ENCODE measurements at places on chromosomes 11 and 22.
A peak's percentile ranks its signal among the peaks of the same experiment; 100 is the strongest.

DNA sequence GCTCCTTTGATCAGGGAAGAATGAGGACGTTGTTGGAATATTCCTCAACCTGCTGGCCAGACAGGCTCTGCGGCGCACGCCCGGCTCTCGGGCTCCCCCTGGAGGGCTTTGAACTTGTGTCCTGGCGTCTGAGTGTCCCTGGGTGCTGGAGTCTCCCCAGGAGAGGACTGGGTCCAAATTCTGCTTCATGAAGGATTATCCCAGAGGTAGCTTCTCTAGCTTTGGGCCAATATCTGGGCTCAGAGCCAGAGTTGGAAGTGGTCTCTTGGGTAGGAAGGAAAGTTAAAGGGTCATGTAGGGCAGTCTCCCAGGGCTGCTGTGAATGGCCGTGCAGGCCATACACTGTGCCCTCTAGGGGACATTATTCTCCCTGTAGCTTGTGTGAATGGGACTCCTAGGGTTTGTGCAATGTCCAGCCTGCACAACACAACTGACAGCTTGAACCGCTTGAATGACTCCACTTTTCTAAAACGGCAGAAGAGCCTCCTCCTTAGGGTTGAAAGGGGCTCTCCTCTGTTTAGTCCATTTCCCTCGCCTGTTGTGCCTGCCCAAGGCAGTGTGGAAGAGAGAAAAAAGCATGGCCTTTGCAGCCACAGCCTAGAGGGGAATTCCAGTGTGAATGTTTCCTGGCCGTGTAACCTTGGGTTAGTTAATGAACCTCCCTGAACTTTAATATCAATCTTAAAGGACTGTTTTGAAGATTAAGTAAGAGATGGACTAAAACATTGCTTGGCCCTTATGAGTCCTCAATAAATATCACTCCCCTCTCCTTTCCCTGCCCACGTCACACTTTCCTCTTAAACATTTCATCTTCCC is 111.2 kb upstream of the THY1 start:
- H3K4me3 ChIP-seq: no peak overlapping the region
- H3K27me3 ChIP-seq: peaks cover 25% of the 10 kb centered on the region
- peak; percentile 72 for DNase-seq
- no peak overlapping the region for H3K27ac ChIP-seq
- H3K36me3 ChIP-seq: no peaks in the 10 kb centered on the region

DNA sequence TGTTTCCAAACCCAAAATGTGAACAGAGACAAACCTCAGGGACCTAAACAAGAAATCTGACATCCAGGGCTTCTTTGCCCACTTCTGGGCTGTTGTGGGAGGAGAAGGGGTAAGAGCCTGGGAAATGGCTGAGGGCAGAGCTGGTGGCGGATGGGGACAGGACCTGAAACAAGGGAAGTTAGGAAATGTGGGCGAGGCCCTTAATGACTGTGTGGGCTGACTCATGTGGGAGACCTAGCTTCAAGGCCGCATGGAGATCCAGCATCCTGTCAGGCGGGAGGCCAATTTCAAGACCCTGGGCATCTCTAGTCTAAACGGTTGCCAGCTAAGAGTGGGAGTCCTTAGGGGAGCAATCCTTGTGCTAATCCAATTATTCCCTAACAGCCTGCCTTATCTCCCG is 2.1 kb upstream of the OAF start:
- no peaks in the 10 kb centered on the region for H3K36me3 ChIP-seq
- H3K4me1 ChIP-seq: peaks cover 13% of the 10 kb centered on the region
- H3K4me3 ChIP-seq: no peak overlapping the region
- no peak for DNase-seq

GRCh38 chr11:116438651-116439360 is 334.0 kb downstream of the BUD13 start:
- no peaks in the 10 kb centered on the region for H3K4me1 ChIP-seq
- no peak overlapping the region for H3K4me3 ChIP-seq
- no peaks in the 10 kb centered on the region for H3K36me3 ChIP-seq
- DNase-seq: no peak
- peaks cover 11% of the 10 kb centered on the region for H3K27me3 ChIP-seq

DNA sequence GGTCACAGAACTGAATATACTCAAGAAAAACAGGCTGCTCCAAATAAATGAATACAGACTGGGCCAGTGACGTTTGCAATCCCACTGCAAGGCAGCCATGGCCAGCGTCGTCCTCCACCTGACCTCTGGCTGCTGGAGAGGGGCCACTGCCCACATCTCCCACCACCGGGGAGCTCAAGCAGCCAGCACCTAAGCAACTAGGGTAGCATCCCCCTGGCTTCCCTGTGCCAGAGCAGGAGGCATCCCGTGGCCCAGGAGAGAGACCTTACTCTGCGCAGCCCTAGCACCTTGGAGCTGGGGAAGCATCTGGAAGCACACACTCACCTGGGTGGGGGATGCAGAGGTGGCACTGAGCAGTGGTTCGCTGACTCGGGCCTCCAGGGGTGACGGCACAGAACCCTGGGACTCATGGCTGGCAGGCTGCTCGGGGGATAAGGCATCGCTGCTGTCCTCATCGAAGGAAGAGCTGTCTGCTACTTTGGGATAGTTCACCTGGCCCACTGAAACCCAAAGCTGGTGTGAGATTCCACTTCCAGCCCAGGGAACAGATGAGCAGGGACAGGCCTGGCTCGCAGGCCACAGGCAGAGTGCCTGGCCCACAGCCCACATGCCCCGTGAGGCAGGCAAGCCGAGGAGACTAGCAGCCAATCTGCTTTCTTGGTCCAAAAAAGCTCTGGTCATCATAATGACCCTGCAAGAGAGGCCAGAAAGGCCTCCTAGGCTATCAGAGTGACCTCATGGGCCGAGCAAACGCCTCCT is 53.7 kb downstream of the SGSM3 start:
- peaks cover 3% of the 10 kb centered on the region for H3K4me1 ChIP-seq
- peak overlapping the region; percentile 73 for H3K27ac ChIP-seq
- peaks cover 90% of the 10 kb centered on the region for H3K36me3 ChIP-seq
- no peak for DNase-seq
- no peaks in the 10 kb centered on the region for H3K27me3 ChIP-seq

DNA sequence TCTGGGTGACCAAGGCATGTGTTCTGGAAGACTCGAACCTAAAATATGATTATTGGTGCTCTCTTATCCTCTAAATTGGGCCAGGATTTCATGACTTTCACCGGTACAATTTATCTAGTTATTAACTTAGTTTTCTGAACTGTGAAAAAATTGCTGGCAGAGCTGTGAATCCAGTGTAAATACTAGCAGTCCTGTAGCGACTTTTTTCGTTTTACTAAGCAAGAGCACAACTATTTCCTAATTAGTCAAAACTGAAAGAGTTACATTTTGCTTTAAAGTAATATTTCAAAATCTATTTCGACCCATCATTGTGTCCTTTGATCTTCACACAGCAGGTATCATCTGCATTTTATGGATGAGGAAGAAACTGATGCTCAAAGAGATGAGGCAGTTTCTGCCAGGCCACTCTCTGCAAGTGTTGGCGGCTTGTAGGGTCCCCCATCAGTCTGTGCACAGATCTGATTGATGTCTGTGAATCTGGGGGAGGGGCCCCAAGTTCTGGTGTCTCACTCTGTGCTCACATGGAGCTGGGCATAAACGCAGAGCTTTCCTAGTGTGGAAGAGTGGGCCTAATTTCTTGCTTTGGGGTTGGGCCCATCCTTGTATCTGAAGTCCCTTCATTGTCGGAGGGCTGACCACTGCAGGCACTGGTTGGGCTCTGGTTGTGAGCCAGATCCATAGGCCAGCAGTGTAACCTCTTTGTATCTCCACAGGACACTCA is 1.4 kb upstream of the TRMT2A start:
- peak overlapping the region; percentile 96 for H3K27ac ChIP-seq
- no peaks in the 10 kb centered on the region for H3K27me3 ChIP-seq
- H3K36me3 ChIP-seq: peaks cover 85% of the 10 kb centered on the region
- peak overlapping the region; percentile 94 for H3K4me3 ChIP-seq
- no peak for DNase-seq

GRCh38 chr11:2771758-2772466 is 72.1 kb upstream of the KCNQ1OT1 start:
- peaks cover 24% of the 10 kb centered on the region for H3K4me1 ChIP-seq
- no peak overlapping the region for H3K27ac ChIP-seq
- H3K27me3 ChIP-seq: no peaks in the 10 kb centered on the region
- no peak overlapping the region for H3K4me3 ChIP-seq

DNA sequence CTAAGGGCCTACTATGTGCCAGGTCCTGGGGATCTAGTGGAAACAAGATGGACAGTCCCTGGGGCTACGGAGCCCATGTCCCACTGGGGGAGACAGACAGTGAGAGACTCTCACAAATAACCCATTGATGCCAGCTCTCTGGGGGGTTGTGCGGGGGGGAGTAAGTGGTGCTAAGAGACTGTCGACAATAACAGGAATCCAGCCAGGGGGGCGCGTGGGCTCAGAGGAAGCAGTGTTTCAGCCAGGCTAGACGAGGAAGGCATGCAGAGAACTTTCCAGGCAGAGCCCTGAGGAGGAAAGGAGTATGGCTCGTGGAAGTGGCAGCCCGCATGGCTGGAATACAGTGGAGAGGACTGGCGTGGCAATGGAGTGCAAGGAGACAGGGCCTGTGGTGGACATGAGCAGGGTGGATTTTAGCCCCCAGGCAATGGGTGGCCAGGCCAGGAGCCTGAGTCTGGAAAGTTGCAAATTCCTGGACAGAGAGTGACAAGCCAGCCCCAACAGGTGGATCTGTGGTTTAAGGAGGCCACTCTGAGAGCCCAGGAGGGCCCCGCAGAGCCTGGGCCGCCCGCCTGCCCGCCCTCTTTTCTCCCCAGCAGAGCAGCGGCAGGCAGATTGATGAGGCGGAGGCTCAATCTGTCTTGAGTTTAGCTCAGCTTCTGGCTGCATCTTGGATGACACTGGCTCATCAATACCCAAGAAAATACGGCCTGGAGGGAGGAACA is 40.0 kb upstream of the TCF20 start:
- no peaks in the 10 kb centered on the region for H3K36me3 ChIP-seq
- no peak for DNase-seq
- no peaks in the 10 kb centered on the region for H3K27me3 ChIP-seq
- H3K4me1 ChIP-seq: peaks cover 59% of the 10 kb centered on the region
- no peak overlapping the region for H3K27ac ChIP-seq

GRCh38 chr11:87804176-87804575 is 371.1 kb downstream of the RAB38 start:
- no peak for DNase-seq
- no peaks in the 10 kb centered on the region for H3K27me3 ChIP-seq
- no peaks in the 10 kb centered on the region for H3K4me1 ChIP-seq
- no peak overlapping the region for H3K4me3 ChIP-seq
- no peaks in the 10 kb centered on the region for H3K36me3 ChIP-seq
- no peak overlapping the region for H3K27ac ChIP-seq

- H3K4me1 ChIP-seq: no peaks in the 10 kb centered on the region
- H3K27ac ChIP-seq: no peak overlapping the region
- H3K36me3 ChIP-seq: no peaks in the 10 kb centered on the region
- no peak overlapping the region for H3K4me3 ChIP-seq
- H3K27me3 ChIP-seq: peaks cover 7% of the 10 kb centered on the region
Measured at GRCh38 chr11:64593156-64594105, 2.4 kb downstream of the SLC22A12 start.

DNA sequence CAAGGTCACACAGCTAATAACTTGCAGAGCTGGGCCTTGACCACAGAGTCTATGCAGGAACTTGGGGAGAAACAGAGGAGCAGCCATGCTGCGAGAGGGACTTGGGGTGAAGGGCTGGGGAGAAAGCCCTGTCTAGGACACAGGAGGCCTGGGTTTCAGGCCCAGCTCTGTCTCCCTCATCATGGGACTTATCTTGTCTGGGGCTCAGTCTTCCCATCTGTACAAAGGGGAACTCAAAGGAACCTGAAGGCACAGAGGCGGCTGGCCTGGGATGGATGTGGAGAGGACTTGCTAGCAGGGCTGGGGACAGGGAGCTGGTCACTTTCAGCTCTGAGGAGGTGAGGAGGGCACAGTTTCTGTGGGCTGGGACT is 36.9 kb upstream of the TPBGL start:
- no peak for DNase-seq
- peaks cover 5% of the 10 kb centered on the region for H3K27me3 ChIP-seq
- no peaks in the 10 kb centered on the region for H3K36me3 ChIP-seq
- no peak overlapping the region for H3K4me3 ChIP-seq

- H3K27me3 ChIP-seq: peaks cover 11% of the 10 kb centered on the region
- H3K27ac ChIP-seq: no peak overlapping the region
- H3K4me3 ChIP-seq: no peak overlapping the region
- no peaks in the 10 kb centered on the region for H3K36me3 ChIP-seq
- DNase-seq: no peak
- peaks cover 7% of the 10 kb centered on the region for H3K4me1 ChIP-seq
Measured at GRCh38 chr11:65148657-65149056, 14.3 kb upstream of the SYVN1 start.

GRCh38 chr22:38963872-38964271 is 6.5 kb downstream of the APOBEC3A start:
- peaks cover 2% of the 10 kb centered on the region for H3K4me1 ChIP-seq
- H3K27me3 ChIP-seq: peaks cover 9% of the 10 kb centered on the region
- no peak for DNase-seq

DNA sequence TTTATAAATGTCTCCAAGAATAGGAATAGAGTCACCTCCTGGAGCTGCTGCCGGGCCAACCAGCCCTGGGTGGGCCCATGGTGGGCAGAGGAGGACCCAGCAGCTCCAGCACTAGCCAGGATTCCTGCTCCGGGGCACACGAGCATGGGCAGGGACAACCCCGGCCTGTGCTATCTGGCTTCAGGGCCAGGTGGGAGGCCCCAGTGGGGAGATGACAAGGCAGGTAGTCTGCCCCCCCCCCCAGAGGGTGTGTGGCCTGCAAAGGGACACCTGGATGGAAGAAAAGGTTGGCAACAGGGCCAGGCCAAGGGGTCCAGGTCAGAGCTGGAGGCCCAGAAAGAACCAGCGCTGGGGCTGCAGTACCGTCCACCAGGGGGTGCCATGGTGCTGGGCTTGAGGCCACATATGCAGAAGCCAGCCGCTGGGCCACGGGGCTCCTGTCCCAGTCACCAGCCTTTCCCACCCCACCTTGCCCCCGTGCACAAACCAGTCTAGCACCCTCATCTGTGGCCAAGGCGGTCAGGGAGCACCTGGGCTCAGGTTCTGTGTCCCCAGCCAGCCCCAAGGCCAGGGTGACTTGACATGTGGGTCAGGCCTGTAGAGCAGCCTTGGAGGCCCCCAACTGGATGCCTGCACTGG is 3.4 kb downstream of the TSPAN32 start:
- peak overlapping the region; percentile 72 for H3K4me3 ChIP-seq
- peak; percentile 91 for DNase-seq
- peaks cover 67% of the 10 kb centered on the region for H3K4me1 ChIP-seq
- H3K27ac ChIP-seq: peak overlapping the region; percentile 96

- H3K27ac ChIP-seq: no peak within 1 kb of the TSS
- H3K36me3 ChIP-seq: no peaks in the 10 kb centered on the region
- H3K27me3 ChIP-seq: peaks cover 75% of the 10 kb centered on the region
Measured at GRCh38 chr11:3165152-3165705, at the start of gene OSBPL5. Gene OSBPL5 (minus strand): TSS chr11:3165310. CDS start chr11:3129148, 36,162 bp downstream.

- peak; percentile 81 for DNase-seq
- peaks cover 2% of the 10 kb centered on the region for H3K4me1 ChIP-seq
- H3K27me3 ChIP-seq: no peaks in the 10 kb centered on the region
- H3K4me3 ChIP-seq: no peak overlapping the region
- H3K27ac ChIP-seq: no peak overlapping the region
- no peaks in the 10 kb centered on the region for H3K36me3 ChIP-seq
Measured at GRCh38 chr11:112555491-112556364, 295.1 kb upstream of the PLET1 start.

All from activated T-cell treated with anti-CD3 and anti-CD28 coated beads, Interleukin-2, amount 50 U/mL, for 24 hours (primary cell).